Activated CD4-positive, alpha-beta T cell treated with anti-CD3 and anti-CD28 coated beads, Interleukin-2, amount 50 U/mL, for 48 hours (primary cell): ENCODE measurements at places on chromosomes 3 and 15.

GRCh38 chr3:65181391-65181871 is 493.6 kb upstream of the ADAMTS9 start:
- DNase-seq: no peak

DNA sequence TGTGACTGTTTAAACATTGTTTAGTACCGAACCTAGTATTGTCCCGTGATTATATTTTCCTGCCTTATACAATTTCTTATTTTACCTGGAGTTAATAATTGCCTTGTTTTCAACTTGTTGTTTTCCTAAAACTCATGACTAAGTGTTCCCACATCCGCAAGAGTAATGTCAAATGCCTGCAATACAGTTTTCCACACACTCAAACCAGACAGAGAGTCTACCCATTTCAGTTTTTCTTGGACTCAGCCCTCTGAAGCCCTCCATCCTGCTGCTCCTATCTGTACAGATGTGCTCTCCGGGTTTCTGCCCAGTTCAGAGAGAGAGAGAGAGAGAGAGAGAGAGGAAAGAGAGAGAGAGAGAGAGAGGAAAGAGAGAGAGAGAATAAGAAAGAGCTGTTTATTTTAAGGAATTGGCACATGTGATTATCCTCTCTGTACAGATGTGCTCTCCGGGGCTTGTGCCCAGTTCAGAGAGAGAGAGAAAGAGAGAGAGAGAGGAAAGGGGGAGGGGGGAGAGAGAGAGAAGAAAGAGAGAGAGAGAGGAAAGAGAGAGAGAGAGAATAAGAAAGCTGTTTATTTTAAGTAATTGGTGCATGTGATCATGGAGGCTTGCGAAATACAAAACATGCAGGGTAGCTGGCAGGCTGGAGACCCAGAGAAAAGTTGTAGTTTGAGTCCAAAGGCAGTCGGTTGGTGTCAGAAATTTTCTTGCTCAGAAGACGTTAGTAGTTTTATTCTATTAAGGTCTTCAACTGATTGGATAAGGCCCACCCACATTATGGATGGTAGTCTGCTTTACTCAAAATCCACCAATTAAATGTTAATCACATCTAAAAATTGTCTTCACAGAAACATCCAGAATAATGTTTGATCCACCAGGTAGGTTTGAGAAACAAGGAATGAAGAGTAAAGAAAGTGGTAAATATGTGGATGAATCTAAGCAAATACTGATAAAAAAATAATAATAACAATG is 104.1 kb upstream of the GOLGA8J start:
- no peak for DNase-seq

GRCh38 chr3:100264242-100264641 is 3.5 kb downstream of the TBC1D23 start:
- no peak for DNase-seq

GRCh38 chr3:39372833-39373232 is 10.3 kb upstream of the SLC25A38 start:
- DNase-seq: no peak

GRCh38 chr3:176090727-176091126 is 1106.6 kb downstream of the TBL1XR1 start:
- no peak for DNase-seq

GRCh38 chr15:87080547-87080946 is 1000.9 kb downstream of the AGBL1 start:
- DNase-seq: no peak

GRCh38 chr3:4855676-4856075 is 123.6 kb upstream of the BHLHE40 start:
- DNase-seq: no peak

- DNase-seq: no peak
Observed at GRCh38 chr3:58049143-58049785, 41.0 kb downstream of the FLNB start.

GRCh38 chr15:100265641-100266035 is 76.1 kb downstream of the ADAMTS17 start:
- DNase-seq: no peak

GRCh38 chr15:94255540-94255939 is 24.2 kb downstream of the MCTP2 start:
- no peak for DNase-seq

GRCh38 chr15:65099336-65099735 is 15.7 kb downstream of the UBAP1L start:
- no peak for DNase-seq

DNA sequence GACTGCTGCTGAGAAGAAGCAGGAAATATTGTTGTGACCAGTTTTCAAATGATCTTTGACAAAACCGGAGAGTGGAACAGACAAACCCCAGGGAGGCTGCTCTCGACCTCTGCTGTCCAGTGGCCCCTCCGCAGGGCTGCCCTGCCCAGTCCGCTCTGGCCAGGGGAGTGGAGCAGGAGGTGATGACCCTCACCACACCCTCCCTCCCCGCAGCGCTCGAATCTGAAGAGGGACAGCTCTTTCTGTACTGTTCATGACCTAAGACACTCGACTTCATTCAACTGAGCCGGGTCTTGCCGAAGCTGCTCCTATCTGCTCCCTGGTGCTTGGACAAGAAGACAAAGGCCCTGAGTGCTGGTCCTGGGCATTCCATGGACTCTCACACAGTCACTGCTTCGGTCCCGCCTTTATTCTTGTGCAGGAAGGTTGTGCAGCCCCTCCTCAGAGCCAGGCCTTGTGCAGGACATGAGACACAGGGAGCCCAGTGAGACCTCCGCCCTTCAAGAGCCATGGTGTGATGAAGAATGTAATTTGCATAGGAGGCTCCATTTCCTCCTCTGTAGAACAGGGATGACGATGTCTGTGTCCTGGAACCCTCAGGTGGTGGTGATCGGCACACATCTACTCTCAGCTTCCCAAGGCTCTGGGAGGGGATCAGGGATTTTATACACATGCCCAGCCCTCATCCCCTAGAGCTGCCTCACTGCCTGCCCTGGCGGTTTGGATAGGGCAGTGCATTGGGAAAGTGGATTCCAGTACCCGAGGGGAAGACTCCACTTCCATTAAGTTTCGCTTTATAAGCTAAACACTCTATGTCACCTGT is 97.1 kb upstream of the PRR20G start:
- DNase-seq: no peak

GRCh38 chr3:190709351-190709773 is 153.1 kb downstream of the GMNC start:
- DNase-seq: no peak

GRCh38 chr3:142931222-142931621 is 32.3 kb downstream of the PAQR9 start:
- DNase-seq: peak; percentile 22

- no peak for DNase-seq
Observed at GRCh38 chr3:116154389-116154788, 290.9 kb downstream of the LSAMP start.

DNA sequence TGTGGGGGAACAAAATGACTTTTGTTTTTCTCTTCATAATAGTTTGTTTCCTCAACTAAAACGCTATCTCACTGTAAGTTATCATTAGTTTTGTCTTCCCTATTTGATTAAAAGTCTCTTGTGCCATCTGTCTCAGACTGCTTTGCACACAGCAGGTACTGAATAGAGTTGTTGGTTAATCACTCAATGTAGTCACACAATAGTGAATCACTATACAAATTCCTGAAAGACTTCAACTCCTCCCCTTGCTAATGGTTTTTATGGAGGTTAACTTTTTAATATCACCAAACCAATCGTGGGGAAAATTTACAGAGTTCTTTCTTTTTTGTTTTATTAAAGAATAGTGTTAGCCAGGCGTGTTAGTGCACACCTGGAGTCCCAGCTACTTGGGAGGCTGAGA is 2.6 kb upstream of the NGLY1 start:
- DNase-seq: no peak

DNA sequence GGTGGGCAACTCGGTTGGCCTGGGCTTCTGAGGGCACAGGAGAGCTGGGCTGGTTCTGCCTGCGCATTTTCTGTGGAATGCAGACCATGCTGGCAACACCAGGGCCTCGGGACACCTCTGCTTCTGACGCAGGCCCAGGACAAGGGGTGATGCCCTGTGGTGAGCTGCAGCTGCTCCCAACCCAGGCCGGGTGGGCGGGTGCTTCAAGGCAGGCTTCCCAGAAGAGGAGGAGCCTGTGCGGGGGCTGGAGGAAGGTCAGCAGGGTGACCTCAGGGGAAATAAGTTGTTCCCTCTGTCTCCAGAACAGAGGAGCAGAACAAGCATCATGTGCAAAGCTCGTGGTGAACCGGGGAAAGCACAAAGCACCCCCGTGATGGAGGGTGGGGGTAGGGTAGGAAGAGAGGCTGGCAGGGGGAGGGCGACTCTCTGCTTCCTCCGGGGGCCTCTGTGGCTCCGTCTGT is 11.0 kb upstream of the PLXNA1 start:
- no peak for DNase-seq

- no peak for DNase-seq
Observed at GRCh38 chr15:34861214-34861613, 65.9 kb upstream of the ACTC1 start.

- DNase-seq: peak; percentile 22
Observed at GRCh38 chr15:93088200-93088980, 621 bp downstream of the RGMA start.

DNA sequence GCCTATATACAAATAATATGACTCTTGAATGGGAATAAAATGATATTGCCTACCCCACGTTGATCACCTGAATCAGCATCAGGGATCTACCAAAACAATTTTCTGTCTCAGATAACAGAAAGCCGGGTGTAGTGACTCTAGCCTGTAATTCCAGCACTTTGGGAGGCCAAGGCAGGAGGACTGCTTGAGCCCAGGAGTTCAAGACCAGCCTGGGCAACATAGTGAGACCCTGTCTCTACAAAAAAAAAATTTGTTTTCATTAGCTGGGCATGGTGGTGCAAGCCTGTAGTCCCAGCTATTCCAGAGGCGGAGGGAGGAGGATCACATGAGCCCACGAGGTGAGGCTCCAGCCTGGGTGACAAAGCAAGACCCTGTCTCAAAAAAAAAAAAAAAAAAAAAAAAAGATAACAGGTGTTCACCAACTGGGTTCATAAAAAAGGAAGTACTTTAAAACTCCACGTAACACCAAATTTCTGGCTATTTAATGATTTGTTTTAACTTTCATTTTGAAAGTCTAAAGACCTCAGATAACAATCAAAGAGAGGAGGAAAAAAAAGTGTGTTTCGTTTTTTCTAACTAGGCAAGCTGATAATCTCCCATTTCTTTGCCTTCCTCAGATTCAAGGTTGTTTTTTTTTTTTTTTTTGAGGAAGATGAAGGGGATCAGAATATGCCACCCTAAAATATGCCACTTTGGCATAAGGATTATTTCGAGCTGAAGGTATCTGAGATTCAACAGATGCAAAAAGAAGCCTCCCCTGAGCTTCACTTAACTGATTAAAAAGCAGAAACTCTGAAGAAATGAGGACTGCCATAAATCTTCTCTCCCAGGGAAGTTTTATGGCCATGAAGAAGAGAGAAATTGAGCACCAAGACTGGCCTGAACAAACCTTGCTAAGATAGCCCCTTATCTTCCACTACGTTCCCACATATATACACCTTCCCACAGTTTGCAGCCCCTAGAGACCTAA is 44.1 kb downstream of the TRANK1 start:
- DNase-seq: no peak

DNA sequence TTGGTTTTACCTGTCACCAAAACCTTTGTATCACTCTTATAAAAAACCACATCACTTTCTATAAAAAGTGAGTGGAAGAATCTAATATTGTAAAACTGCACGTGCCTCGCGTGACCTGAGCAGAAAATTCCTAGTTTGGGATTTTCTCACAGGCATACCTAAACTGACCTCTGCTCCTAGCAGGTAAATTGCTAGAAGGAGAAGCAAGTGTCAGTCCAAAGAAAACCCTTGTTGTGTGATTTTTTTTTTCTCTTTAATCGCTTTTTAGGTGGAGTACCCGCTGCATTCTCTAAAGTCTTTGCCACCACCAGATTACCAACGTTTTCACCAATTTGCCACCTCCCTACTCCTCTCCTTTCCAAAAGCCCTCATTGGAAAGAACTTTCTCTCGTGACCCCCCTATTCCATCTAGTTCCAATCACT is 534 bp upstream of the UBE2E1 start:
- DNase-seq: no peak

GRCh38 chr3:33868309-33868708 is 69.9 kb downstream of the PDCD6IP start:
- no peak for DNase-seq

DNA sequence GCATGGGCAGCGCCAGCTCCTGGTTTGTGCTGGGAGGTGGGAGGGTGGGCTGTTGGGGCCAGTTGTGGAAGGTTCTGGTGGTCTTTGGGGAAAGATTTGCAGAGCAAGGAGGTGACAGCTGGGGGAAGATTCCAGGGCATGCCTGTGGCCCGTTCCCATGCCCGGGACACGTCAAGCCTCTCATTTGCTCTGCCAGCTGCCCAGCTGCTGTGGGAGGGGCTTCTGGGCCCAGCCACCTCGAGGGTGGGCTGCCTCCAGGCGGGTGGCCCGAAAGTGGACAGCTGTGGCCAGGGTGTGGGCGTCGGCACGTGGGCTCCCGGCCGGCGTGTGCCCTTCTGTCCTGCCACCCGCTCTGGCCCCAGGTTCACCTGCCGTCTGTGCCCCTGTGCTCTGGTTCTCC is 17.2 kb downstream of the PLXNA1 start:
- no peak for DNase-seq

GRCh38 chr3:39135170-39135805 is 18.1 kb downstream of the CSRNP1 start:
- DNase-seq: no peak

- peak; percentile 75 for DNase-seq
Observed at GRCh38 chr3:52317208-52318000, 1.3 kb downstream of the DNAH1 start.

DNA sequence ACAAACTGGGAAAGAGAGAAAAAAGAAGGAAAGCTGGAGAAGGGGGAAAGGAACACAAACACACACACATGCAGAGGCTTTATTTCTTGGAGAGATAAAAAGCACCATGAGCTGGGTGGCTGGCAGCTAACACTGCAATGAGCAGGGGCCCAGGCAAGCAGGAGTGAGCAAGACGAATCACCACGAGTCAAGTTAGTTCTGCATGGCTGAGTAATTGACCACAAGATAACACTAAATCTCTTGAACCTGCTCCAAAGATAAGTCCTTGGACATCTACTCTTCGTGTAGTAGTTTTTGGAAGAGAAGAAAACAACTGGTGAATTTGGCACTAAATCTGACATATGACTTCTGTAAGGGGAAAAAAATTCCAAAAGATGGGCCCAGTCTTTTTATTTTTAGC is 100.9 kb downstream of the MYO5A start:
- peak; percentile 12 for DNase-seq

GRCh38 chr3:190116551-190117067 is 4.1 kb downstream of the P3H2 start:
- DNase-seq: no peak

DNA sequence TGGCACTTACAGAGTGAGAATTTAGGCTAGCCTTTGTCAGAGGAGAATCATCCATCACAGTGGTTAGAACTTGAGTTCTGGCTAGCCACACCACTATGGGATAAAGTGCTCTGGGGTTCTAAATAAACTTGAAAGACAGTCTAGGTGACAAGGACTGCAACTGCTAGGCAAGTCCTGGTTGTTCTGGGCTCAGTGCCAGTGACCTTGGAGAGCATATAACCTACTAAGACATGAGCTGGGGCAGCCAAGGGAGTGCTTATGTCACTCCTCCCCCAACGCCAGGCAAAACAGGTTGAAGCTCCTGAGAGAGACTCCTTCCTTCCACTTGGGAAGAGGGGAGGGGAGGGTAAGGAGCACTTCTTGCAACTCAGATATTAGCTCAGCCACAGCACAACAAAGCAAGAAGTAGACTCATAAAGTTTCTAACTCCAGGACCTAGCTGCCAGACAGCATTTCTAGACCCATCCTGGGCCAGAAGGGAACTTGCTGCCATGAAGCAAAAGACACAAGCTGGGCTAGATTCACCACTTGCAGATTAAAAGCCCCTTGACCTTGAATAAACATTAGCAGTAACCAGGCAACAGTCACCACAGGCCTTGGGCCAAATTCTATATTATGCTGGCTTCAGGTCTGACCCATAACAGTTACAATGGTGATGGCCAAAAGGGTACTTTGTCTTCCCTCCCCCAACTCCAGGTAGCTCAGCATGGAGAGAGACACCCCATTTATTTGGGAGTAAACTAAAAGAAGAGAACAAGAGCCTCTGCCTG is 963.7 kb downstream of the PLOD2 start:
- no peak for DNase-seq
